ENCODE measurements at places on chromosomes 12 and 14. TPM values are rescaled to one million over a fixed set of nuclear protein-coding genes. Genes with fewer than 3 reads are reported as not detected.

DNA sequence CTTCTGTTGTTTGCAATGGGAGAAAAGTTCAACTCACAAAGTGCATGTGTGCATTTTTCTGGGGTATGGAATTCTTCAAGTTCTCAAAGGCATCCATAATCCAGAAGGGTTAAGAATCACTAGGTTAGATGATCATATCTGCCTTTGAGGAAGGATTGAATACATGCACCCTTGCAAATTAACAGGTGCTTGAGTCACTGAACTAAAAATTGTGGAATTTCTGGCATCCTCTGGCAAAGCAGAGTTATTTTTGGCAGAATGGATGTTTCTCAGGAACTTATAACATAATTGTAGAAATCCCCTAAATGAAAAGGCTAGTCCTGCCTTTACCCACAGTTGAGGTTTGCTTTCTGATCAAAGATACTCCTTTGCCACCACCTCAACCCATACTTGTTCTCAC is 136.5 kb upstream of the DYRK2 start:
- no peak overlapping the region for H3K4me3 ChIP-seq
- H3K27me3 ChIP-seq, result no peaks in the 10 kb centered on the region
- no peak overlapping the region for H3K27ac ChIP-seq
- no peaks in the 10 kb centered on the region for H3K36me3 ChIP-seq
- H3K4me1 ChIP-seq, result peaks cover 3% of the 10 kb centered on the region

The TOMM20L gene
- polyA plus RNA-seq, result not detected

DNA sequence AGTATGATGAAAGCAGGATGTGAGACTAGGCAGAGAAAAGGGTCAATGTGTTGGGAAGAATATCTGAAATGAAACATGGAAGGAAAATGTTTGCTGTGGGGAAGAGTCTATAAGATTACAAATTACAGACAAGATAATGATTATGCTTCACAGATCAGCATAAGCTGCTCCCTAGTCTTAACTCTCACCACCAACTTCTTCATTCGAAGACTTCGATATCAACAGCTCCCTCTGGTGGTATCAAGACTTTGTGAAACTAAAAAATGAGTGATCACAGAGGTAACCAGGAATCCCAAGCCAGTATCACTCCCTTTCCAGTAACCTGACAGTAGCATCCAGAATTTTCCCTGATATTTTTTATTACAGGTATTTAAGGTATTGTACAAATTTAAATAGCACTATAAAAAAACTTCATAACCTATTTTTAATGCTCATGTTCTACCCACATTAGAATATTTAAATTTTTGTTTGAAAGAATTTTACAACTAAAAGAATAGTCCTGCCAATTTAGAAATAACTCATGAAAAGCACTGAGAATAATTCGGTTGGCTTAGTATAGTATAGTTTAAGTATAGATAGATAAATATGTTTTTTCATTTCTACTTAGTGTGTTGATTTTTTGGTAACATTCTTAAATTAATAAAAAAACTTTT is 84.4 kb downstream of the C2CD5 start:
- H3K4me3 ChIP-seq, result no peak overlapping the region
- H3K4me1 ChIP-seq, result no peaks in the 10 kb centered on the region
- H3K27ac ChIP-seq, result no peak overlapping the region
- no peaks in the 10 kb centered on the region for H3K27me3 ChIP-seq

The PPM1H gene
- 8.7 TPM for polyA plus RNA-seq

DNA sequence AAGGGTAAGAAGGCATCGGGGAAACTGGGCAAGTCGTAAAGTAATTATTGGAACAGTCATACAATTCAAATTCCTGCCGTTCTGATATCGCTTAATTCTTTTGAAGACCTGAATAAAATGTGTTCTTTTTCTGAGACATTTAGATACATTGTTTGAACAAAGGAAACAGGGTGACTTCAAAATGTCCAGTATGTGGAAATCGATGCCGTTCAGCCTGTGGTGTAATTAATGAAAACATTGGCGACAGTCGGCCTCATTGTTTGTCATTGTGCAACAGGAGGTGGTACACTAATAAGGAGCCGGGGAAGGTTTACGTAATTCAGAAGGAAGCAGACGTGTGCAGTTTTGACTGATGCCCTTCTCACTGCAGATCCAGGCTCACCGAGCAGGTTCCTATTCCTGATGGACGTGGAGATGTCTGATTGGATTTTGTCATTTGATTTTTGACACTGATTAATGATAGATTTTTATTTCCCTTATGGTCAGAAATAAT is 92.7 kb downstream of the BORCS5 start:
- no peak overlapping the region for H3K27ac ChIP-seq
- H3K27me3 ChIP-seq, result no peaks in the 10 kb centered on the region
- no peaks in the 10 kb centered on the region for H3K4me1 ChIP-seq
- DNase-seq, result no peak
- no peak overlapping the region for H3K4me3 ChIP-seq

DNA sequence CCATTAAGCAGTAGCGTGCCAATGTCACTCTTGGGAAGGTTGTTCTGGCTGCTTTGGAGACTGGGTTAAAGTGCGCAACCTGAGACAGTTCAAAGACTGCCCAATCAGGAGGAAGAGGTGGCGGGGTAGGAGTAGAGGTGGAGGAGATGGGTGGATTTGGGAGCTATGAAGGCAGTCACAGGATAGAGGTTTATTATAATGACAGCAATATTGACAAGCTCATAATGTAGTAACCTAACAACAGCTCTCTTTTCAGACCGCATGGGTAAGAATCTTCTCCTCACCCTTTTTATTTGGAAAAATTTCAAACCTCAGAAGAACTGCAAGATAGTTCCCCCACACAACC is 5.3 kb upstream of the PSMD9 start:
- H3K27me3 ChIP-seq, result no peaks in the 10 kb centered on the region
- no peak for DNase-seq
- no peaks in the 10 kb centered on the region for H3K36me3 ChIP-seq
- no peak overlapping the region for H3K27ac ChIP-seq
- peaks cover 4% of the 10 kb centered on the region for H3K4me1 ChIP-seq
- H3K4me3 ChIP-seq, result no peak overlapping the region

DNA sequence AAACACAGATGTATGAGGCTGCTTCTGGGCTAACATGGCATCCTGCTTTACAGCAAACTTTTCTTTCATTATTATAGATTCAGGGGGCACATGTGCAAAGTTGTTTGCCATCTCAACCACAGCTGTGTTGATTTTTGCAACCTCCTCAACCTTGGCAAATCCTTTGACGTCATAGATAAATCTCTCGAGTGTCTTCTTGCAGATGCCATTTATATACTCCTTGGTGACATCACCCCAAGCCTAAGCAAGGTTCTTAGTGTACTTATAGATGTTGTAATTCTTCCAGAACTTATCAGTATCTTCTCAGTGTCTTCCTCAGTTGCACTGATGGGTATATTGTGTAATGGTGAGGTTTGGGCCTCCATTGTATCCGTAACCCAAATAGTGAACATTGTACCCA is 135.4 kb upstream of the RPH3A start:
- no peaks in the 10 kb centered on the region for H3K36me3 ChIP-seq
- no peaks in the 10 kb centered on the region for H3K4me1 ChIP-seq
- no peak overlapping the region for H3K4me3 ChIP-seq
- DNase-seq, result no peak

- H3K4me3 ChIP-seq, result peak overlapping the region; percentile 78
- peak overlapping the region; percentile 83 for H3K27ac ChIP-seq
- peaks cover 10% of the 10 kb centered on the region for H3K4me1 ChIP-seq
- H3K36me3 ChIP-seq, result peaks cover 28% of the 10 kb centered on the region
Observed at GRCh38 chr12:56104815-56105608, 653 bp downstream of the PA2G4 start.

GRCh38 chr14:76917745-76918255 is 91.6 kb downstream of the LRRC74A start:
- H3K27me3 ChIP-seq, result no peaks in the 10 kb centered on the region
- H3K36me3 ChIP-seq, result no peaks in the 10 kb centered on the region
- no peak overlapping the region for H3K4me3 ChIP-seq

GRCh38 chr14:77306851-77307496 is 13.7 kb downstream of the POMT2 start:
- H3K27me3 ChIP-seq, result no peaks in the 10 kb centered on the region
- DNase-seq, result no peak
- peaks cover 6% of the 10 kb centered on the region for H3K36me3 ChIP-seq
- H3K4me1 ChIP-seq, result no peaks in the 10 kb centered on the region

DNA sequence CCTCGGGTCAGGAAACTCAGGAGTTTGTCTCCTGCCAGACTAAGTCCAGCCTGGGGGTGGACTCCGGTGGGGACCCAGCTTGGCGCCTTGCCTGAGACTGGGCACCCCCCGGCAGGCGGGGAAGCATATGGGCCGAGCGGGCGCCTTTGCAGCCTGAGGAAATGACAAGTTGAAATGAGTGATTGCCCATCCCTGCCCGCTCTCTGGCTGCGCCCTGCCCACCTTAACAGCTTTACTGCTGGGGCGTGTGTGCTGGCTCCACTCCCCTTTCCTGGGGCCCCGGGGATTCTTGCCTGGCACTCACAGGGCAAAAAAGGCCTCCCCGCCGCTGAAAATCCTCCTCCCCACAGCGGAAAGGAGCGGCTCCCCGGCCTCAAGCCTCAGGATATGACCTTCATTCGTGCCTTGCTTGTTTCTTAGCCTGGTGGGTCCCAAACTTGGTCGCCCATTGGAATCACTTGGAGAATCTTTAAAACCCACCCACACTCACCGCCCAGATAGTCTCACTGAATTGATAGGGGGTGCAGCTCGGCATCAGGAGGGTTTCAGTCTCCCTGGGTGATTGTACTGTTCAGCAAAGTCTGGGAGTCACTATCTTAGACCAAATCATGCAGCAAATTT is 1.5 kb downstream of the RFLNA start:
- H3K27me3 ChIP-seq, result no peaks in the 10 kb centered on the region
- no peaks in the 10 kb centered on the region for H3K4me1 ChIP-seq
- H3K36me3 ChIP-seq, result no peaks in the 10 kb centered on the region
- DNase-seq, result peak; percentile 50
- no peak overlapping the region for H3K27ac ChIP-seq

The KRT79 gene
- not detected for polyA plus RNA-seq

DNA sequence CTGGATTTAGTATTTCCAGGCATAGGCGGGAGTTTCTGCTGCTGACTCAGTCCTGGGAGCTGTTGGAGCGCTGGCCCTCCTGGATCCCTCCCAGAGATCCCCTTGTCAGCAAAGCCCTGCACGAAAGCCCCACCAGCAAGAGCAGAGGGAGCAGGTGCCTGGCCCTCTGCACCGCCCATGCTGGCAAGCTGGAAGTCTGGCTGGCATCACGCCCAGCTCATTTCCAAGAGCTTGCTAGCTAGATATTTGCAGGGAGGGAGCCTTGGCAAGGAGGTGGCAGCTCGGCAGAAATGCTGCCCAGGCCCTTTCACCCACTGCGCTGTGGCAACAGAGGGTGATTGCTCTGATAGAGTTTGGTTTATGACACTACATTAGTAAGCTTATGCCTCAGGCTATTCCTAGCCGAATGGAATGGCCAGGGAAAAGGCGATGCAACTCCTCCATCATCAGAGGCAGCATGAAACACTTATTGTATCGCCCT is 193.9 kb downstream of the EMP1 start:
- no peak overlapping the region for H3K27ac ChIP-seq
- H3K4me3 ChIP-seq, result no peak overlapping the region
- DNase-seq, result peak; percentile 97
- no peaks in the 10 kb centered on the region for H3K36me3 ChIP-seq

The SUPT16H gene
- 38.1 TPM for polyA plus RNA-seq

The CMKLR1 gene
- polyA plus RNA-seq, result 6.1 TPM

GRCh38 chr14:59905188-59905587 is 14.8 kb upstream of the LRRC9 start:
- H3K27ac ChIP-seq, result no peak overlapping the region
- no peak overlapping the region for H3K4me3 ChIP-seq
- no peaks in the 10 kb centered on the region for H3K27me3 ChIP-seq
- H3K36me3 ChIP-seq, result no peaks in the 10 kb centered on the region
- no peaks in the 10 kb centered on the region for H3K4me1 ChIP-seq

- no peak overlapping the region for H3K27ac ChIP-seq
- H3K4me1 ChIP-seq, result no peaks in the 10 kb centered on the region
- H3K27me3 ChIP-seq, result peaks cover 10% of the 10 kb centered on the region
- H3K36me3 ChIP-seq, result no peaks in the 10 kb centered on the region
- no peak overlapping the region for H3K4me3 ChIP-seq
- DNase-seq, result no peak
Observed at GRCh38 chr12:52295663-52296062, 4.3 kb upstream of the KRT81 start.

DNA sequence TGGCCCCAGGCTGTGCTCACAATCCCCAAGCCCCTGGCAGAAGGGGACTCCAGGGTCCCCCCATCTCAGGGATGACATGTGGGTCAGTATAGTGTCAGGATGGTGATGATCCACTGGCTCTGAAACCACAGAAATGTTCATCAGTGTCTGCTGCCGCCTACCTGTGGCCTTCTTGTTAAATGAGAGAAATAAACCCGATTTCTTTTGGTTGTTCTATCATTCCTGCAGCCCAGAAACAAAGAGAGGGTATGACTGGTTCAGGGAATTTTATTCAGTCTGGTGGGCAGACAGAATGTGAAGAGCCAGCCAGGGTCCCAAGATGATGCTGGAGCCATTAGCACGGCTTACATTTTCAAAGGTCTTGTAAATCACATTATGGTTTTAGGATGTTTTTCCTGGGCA is 86.6 kb downstream of the CRADD start:
- no peak overlapping the region for H3K27ac ChIP-seq
- H3K4me3 ChIP-seq, result no peak overlapping the region
- H3K27me3 ChIP-seq, result no peaks in the 10 kb centered on the region

The EML1 gene
- 7.9 TPM for polyA plus RNA-seq

GRCh38 chr12:49295082-49295936 is at the start of gene PRPH:
Gene PRPH, plus strand, starts transcription at chr12:49295147. Its CDS starts 54 bp downstream, at chr12:49295201.
- no peaks in the 10 kb centered on the region for H3K36me3 ChIP-seq
- H3K4me3 ChIP-seq, result no peak within 1 kb of the TSS
- H3K27ac ChIP-seq, result no peak within 1 kb of the TSS

DNA sequence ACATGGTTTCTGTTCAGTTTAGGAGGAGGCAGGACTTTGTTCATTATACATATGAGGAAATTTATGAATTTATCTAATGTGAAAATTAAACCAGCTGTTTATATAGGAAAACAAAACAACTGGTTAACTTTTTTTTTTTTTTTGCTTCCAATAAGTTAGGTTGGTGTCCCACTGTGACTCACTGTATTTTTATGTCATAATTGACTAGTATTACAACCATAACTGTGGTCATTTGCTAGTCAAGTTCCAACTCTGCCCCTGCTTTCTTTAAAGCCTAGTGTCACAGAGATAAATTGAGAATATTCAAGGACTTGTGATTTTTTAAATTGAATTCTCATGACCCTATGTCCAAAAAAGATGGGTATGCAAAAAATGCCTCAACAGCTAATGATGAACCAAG is 227.7 kb downstream of the BCAT1 start:
- no peaks in the 10 kb centered on the region for H3K4me1 ChIP-seq
- H3K27me3 ChIP-seq, result no peaks in the 10 kb centered on the region
- H3K36me3 ChIP-seq, result no peaks in the 10 kb centered on the region

The DHH gene
- polyA plus RNA-seq, result 0.54 TPM

DNA sequence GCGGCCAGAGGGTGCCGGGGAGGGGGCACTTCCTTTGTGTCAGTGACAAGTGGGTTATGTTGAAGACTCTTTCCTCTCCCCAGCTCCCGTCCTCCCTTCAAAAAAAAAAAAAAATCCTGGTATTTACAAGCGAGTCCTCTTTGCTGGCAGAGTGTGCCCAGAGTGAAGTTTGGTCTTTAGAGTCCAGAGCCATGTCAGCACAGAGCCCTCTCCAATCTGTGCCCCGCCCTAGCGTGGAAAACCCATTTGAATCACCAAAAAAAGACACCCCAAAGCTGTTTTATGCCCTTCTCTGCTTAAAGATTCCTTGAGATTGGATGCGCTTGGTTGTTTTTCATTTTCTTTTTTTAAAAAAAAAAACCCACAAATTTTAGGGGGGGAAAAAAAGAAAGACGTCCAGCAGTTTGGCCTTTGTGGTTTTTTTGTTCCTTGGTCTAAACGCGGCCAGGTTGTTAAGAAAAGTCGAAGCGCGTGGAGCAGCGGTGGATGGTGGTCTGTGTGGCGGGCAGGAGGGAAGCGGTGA is 3.3 kb downstream of the NKX2-1 start:
- no peak for DNase-seq
- H3K27me3 ChIP-seq, result peaks cover 60% of the 10 kb centered on the region
- no peak overlapping the region for H3K4me3 ChIP-seq
- no peaks in the 10 kb centered on the region for H3K36me3 ChIP-seq
- no peaks in the 10 kb centered on the region for H3K4me1 ChIP-seq
- no peak overlapping the region for H3K27ac ChIP-seq

Measured in kidney (tissue), 22 donors.